ENCODE measurements at places on chromosomes 7 and 10. TPM values are rescaled to one million over a fixed set of nuclear protein-coding genes. Genes with fewer than 3 reads are reported as not detected.

The FIS1 gene
- 161 TPM for polyA plus RNA-seq

- DNase-seq, result peak; percentile 70
Measured at GRCh38 chr7:10889266-10889898, 84.3 kb upstream of the PHF14 start.

- DNase-seq, result no peak
Measured at GRCh38 chr7:156279635-156280034, 360.9 kb upstream of the RNF32 start.

GRCh38 chr10:88129013-88129412 lies 265.6 kb downstream of the PTEN start:
- no peak for DNase-seq

The GPR85 gene
- not detected for polyA plus RNA-seq

GRCh38 chr10:101453791-101454718 lies 100.1 kb downstream of the BTRC start:
- DNase-seq, result no peak

DNA sequence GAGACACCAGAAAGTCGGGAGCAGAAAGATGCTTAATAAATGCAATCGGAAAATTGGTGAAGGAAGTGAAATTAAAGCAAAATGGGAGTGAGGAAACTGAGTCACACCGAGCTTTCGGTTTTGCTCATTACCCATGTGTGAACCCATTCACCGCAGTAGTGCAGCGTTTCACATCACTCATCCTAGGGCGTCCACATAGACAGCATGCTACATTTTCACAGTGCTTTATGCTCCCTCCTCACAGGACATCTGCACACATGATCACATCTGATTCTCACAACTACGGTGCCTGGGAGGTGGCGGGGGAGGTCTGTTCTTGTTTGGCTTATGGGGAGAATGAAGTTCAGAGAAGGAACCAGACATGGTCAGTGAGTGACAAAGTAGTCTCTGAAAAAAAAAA lies 36.6 kb upstream of the ATP6V0A4 start:
- DNase-seq, result no peak

DNA sequence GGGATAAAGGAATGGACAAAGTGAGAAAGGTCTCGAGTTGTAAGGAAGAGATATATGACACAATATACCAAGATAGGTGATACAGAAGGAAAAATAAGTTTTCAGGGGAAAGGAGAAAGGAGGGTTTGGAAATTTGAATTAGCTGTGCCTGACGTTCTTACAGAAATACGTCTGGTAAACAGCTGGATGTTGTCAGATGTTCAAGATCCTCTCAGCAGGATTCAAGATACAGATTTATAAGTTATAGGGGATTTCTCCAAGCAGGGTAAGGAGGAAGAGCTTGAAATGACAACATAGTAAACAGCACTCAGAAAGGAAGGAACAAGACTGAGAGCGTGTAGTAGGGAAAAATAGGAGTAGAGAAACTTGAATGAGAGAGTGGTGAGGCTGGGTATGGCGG lies 1184.1 kb downstream of the TYW1 start:
- DNase-seq, result no peak

DNA sequence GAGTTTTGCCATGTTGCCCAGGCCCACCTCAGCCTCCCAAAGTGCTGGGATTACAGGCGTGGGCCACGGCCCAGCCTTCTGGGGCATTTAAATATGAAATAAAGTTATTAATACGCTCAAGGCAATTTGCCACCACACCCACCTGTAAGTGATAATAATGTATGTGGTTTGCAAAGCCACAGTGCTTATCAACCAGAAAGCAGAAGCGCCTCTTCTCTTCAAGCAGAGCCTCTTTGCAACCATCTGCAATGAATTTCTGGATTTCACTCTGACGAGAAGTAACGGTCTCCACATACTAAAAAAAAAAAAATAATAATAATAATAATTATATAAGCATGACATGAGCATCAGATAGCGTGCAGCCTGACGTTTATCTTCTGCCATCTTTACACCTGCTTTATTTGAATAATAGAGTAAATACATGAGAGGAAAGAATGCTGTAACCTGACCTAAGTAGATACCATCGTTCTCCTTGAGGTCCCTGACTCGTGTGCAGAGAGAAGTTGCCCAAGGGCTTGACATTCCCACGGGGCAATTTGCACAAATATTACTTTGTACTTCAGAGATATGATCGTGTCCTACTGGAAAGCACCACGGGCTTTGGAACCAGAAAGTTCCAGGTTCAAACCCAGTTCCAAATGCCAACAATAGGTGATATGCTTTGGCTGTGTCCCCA lies 34.0 kb downstream of the BRI3 start:
- no peak for DNase-seq

The ATOH7 gene
- polyA plus RNA-seq, result 0.08 TPM

DNA sequence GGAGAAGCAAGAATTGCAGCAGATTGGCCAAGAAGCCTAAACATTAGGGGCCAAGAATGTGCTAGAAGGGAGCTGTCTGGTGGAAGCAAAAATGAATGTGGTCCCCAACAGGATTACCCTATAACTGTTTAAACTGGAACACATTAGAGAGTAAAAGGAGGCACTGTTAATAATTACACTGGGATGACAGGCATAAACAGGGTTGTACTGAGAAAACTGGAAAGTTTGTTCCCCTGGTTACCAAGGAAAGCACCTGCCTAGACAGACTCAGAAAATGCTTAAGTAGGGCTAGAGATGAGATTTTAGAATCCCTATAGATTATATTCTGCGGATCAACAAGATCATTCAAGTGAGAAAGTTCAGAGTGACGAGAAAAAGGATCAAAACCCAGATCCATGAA lies 100.8 kb downstream of the CTTNBP2 start:
- no peak for DNase-seq

GRCh38 chr7:157963526-157963925 lies 624.1 kb downstream of the PTPRN2 start:
- no peak for DNase-seq

The PPP1R17 gene
- polyA plus RNA-seq, result not detected

- DNase-seq, result no peak
Measured at GRCh38 chr10:86706401-86706841, 38.1 kb downstream of the LDB3 start.

- DNase-seq, result no peak
Measured at GRCh38 chr7:156017431-156017830, 205.2 kb upstream of the SHH start.

The XRCC2 gene
- polyA plus RNA-seq, result 14.3 TPM

The DMTF1 gene
- 37.3 TPM for polyA plus RNA-seq

The HABP2 gene
- 0.17 TPM for polyA plus RNA-seq

GRCh38 chr10:90417029-90417428 lies 440.8 kb downstream of the HTR7 start:
- DNase-seq, result no peak

The FLNC gene
- 3.2 TPM for polyA plus RNA-seq

- DNase-seq, result peak; percentile 75
Measured at GRCh38 chr7:111735661-111736551, 173.6 kb upstream of the IMMP2L start.

- no peak for DNase-seq
Measured at GRCh38 chr7:19294619-19295018, 149.4 kb upstream of the FERD3L start.

- DNase-seq, result no peak
Measured at GRCh38 chr7:50210706-50211115, 93.8 kb upstream of the IKZF1 start.

The MALRD1 gene
- polyA plus RNA-seq, result not detected

DNA sequence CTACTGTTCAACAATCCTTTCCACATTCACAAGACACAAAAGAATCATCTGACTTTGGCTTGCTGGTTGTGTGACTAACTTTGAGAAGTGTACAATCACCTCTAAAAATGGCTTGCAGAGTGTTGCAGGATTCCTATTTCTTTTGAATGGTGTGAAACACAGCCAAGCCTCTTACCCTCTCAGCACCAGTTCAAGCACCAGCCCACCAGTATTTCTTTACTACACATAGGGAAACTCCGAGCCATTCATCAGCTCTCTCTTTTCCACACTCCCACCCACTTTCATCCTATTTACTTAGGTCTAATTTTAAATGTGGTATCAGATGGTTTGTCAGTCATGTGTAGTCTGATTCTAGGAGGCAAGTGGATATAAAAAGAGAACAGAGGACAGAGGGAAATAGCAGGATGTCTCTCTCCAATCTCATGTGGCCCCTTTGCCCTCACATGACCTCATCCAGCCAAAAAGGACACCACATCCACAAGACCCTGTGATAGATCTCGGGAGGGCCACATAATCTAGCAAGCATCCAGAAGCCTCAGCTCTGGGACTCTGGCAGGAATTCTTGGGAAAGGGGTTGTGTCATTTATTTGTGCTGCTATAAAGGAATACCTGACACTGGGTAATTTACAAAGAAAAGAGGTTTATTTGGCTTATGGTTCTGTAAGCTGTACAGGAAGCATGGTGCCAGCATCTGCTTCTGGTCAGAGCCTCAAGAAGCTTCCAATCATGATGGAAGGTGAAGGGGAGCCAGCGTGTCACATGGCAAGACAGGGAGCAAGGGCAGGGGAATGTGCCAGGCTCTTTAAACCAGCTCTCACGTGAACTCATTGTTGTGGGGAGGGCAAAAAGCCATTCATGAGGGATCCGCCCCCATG lies 66.8 kb upstream of the NEBL start:
- no peak for DNase-seq

DNA sequence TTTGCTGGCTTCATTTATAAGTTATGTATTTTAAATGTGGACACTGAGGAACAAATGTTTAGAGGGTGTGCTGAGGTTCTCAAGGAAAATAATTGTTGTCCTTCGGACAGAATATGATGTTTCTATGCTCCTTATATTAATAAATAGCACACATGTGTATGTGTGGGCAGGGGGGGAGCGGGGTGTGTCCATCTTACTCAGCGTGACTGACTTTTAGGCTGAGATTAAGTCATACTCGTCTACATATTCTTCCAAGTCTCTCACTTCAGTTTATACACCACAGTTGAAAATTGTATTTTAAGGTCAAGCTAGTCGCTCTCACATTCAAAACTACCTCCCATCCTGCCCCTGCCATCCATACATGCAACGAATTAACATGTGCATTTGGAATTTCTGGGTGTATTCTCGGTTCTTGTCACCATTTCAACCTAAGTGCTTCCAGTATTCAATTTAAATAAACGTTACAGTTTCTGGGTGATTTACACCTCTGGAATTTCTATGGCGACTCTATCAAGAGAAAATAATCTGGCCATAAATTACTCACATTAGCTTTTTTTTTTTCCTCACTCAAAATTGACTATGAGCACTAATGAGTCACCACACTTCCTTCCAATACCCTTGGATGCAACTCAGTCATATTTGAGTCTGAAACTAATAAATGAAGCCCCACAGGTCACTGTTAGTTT lies 3.3 kb downstream of the PCDH15 start:
- no peak for DNase-seq

DNA sequence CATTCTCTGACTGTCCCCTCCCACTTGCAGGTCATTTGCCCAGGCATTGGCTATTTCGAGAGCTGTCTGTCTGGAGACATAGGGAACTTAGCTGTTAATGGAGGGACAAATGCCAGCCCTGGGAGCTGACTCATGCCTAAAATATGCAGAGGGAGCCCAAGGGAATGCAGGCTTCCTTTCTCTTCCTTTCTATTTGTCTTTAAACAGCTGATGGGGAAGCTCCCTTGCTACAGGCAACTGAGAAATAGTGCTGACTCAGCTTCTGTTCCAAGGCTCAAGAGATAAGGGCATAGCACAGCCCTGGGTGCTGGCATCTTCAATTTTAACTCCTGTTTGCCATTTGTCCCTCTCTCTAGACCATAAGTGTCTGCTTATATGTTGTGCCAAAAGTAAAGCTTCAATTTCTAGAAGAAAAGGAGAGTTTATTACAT lies 82.7 kb upstream of the C1GALT1 start:
- peak; percentile 28 for DNase-seq

DNA sequence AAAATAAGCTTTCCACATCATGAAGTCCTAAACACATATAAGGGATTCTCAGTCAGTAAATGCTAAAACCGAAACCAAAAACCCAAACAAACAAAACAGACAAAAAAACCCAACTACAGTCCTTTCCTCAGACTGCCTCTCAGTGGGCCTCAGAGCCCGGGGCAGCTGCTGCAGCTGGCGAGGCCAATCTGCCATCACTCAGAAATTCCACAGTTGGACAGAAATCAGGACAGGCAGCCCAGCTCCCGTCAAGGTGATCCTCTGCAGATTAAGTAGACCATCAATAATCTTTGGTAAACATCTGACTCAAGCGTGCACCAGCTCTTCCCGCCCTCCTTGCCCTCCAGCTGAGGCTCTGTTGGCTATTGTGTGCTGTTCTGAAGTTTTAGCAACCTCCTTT lies 142.2 kb downstream of the ATXN7L1 start:
- DNase-seq, result no peak

DNA sequence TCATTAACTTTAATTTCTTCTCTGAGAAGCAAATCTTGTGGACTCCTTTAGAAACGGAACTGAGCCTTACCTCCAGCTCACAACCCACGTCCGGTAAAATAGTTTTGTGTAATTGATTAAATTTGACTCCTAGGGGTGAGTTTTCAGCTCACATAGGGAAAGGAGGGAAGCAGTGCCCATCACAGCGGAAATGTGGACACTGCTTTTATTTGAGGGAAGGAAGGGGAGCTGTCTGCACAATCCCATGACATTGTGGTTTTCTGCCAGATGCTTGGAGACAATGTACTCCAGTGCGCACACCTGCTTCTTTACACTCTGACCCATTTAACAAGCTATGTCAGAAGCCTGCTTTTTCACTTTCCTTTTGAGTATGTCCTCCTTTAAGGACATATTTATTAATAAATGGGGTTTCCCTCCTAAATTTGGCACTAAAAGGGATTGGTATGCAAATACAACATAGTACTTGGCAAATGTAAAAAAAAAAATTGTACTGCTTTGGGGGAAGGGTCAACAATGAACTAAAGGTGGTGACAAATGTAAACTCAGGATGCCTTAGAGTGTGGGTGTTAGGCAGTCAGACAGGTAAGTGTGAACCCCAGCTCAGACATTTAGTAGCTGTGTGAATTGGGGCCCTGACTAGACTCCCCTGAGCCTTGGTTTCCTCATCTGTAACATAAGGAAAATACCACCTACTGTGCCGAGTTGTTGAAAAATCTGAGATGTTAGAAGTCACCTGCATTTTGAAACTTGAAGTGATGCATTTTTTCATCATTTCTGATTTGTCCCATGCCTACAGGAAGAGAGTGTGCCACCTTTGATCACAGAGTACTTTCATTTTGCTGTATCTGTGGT lies 90.2 kb upstream of the KLF6 start:
- DNase-seq, result no peak
